ENCODE measurements at places on chromosomes 13 and 19. TPM values are rescaled to one million over a fixed set of nuclear protein-coding genes. Genes with fewer than 3 reads are reported as not detected.

Gene MAST1
- 2.0 TPM for total RNA-seq

Gene NLRP11
- total RNA-seq, result 0.19 TPM

Gene NRTN
- total RNA-seq, result 0.38 TPM

- DNase-seq, result no peak
- no peak overlapping the region for H3K4me3 ChIP-seq
- no peak overlapping the region for H3K27ac ChIP-seq
- H3K27me3 ChIP-seq, result peaks cover 4% of the 10 kb centered on the region
- no peaks in the 10 kb centered on the region for H3K36me3 ChIP-seq
Observed at GRCh38 chr19:30539981-30540380, 167.8 kb downstream of the ZNF536 start.

DNA sequence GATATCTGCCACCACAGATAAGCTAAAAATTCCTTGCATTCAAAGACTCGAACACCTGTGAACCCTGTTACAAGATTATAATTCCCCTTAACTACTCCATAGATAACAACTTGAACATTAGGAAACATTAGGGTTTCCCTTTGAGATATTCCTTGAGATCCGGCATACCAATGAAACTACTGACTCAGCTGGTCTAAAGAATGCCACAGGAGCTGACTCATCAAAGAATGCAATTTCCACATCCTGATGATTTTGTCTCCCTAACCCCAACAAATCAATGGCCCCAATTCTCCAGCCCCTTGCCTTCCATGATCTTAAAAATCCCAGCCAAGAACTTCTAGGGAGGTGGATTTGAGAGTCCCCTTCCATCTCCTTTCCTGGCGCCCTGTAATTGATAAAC, 35.6 kb upstream of the ZNF599 start:
- DNase-seq, result no peak
- no peaks in the 10 kb centered on the region for H3K27me3 ChIP-seq
- H3K4me1 ChIP-seq, result no peaks in the 10 kb centered on the region
- no peak overlapping the region for H3K4me3 ChIP-seq
- peaks cover 3% of the 10 kb centered on the region for H3K36me3 ChIP-seq
- no peak overlapping the region for H3K27ac ChIP-seq

GRCh38 chr13:53250272-53250875, 221.8 kb downstream of the OLFM4 start:
- no peaks in the 10 kb centered on the region for H3K36me3 ChIP-seq
- DNase-seq, result no peak
- H3K27me3 ChIP-seq, result peaks cover 8% of the 10 kb centered on the region
- H3K27ac ChIP-seq, result no peak overlapping the region

DNA sequence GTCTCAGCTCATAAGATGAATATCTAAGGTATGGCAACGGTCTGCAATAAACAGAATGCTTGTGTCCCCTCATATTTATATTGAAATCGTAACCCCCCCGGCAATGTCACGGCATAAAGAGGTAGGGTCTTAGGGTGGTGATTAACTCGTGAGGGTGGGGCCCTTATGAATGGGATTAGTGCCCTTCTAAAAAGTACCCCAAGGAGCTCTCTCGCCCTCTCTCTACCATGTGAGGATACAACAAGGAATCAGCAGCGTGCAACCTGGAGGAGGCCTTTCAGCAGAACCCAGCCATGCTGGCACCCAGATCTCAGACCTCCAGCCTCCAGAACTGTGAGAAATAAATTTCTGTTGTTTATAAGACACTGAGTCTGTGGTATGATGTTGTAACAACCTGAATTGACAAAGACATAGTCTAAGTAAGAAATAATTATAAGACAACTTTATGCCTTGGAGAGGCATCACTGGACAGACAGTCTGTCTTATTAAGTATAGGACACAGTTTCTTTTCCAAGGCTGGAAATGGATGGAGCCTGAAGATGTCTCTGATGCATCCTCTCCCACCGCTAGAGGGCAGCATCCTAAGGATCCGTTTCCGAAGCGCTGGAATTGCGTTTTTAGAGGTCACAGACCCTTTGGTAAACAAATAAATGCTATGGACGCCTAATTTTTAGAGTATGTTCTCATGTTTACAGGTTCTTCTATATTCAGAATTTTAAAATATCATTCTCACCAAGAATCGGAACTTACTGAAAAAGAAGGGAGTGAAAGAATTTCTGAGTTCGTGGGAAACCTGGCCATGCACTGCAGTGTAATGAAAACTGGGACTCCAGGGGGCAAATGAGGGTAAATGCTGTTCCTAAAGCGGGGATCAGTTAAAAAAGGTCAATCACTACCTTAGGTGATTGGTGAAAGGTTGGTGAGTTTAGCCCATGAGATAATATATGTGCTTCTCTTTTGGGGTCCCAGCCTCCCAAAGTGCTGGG, 13.3 kb upstream of the LEUTX start:
- H3K4me1 ChIP-seq, result peaks cover 3% of the 10 kb centered on the region
- no peak overlapping the region for H3K27ac ChIP-seq
- DNase-seq, result no peak
- H3K4me3 ChIP-seq, result no peak overlapping the region
- no peaks in the 10 kb centered on the region for H3K36me3 ChIP-seq

GRCh38 chr19:1690699-1691307, 38.4 kb upstream of the TCF3 start:
- peak; percentile 67 for DNase-seq
- no peak overlapping the region for H3K4me3 ChIP-seq
- H3K4me1 ChIP-seq, result no peaks in the 10 kb centered on the region
- peaks cover 4% of the 10 kb centered on the region for H3K36me3 ChIP-seq

- H3K27me3 ChIP-seq, result no peaks in the 10 kb centered on the region
- peaks cover 9% of the 10 kb centered on the region for H3K36me3 ChIP-seq
- H3K4me3 ChIP-seq, result no peak overlapping the region
Observed at GRCh38 chr13:41823476-41823875, 137.4 kb downstream of the VWA8 start.

DNA sequence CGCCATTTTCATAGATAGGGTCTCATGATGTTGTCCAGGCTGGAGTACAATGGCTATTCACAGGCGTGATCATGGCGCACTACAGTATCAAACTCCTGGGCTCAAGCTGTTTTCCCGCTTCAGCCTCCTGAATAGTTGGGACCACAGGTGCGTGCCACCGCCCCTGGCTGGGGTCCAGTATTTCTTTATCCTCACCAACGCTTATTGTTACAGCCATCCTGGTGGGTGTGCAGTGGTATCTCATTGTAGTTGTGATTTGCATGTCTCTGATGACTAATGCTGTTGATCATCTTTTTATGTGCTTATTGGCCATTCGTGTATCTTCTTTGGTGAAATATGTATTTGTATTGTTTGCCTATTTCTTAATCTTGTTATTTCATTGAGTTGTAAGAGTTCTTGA, 49.0 kb downstream of the SIPA1L3 start:
- no peak overlapping the region for H3K4me3 ChIP-seq
- peaks cover 5% of the 10 kb centered on the region for H3K4me1 ChIP-seq
- H3K27me3 ChIP-seq, result no peaks in the 10 kb centered on the region
- H3K36me3 ChIP-seq, result peaks cover 18% of the 10 kb centered on the region
- no peak overlapping the region for H3K27ac ChIP-seq
- no peak for DNase-seq

DNA sequence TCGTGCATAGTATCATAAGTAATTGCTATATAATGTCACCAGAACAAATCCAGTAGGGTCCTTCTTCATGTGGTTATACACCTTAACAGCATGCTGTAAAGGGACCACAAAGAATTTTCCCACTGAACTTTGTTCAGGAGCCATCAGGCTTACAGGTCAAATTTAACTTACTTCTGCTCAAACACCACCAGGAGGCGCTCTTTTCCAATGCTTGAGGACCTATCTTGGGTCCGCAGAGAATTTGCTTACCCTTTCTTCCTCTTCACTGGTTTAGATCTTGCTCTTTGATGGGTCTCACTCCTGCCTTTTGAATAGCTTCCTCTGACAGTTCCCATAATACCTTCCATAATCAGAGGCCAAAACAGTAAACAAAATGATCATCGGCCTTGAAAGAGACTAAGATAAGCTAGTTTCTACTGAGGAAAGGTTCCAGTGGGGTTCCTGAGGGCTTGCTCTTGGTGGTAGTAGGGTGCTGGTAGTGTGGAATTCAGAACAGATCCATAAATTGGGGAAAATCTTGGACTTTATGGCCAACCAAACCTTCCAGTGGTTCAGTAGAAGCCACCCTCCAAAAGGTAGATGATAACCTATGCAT, 37.4 kb downstream of the SCGB2B2 start:
- no peak overlapping the region for H3K27ac ChIP-seq
- peaks cover 11% of the 10 kb centered on the region for H3K36me3 ChIP-seq
- no peak overlapping the region for H3K4me3 ChIP-seq
- H3K27me3 ChIP-seq, result no peaks in the 10 kb centered on the region
- H3K4me1 ChIP-seq, result no peaks in the 10 kb centered on the region

- H3K4me1 ChIP-seq, result peaks cover 1% of the 10 kb centered on the region
- no peak overlapping the region for H3K27ac ChIP-seq
Observed at GRCh38 chr13:33194820-33195692, 90.5 kb downstream of the STARD13 start.

- no peaks in the 10 kb centered on the region for H3K36me3 ChIP-seq
- peak overlapping the region; percentile 44 for H3K27ac ChIP-seq
- peaks cover 33% of the 10 kb centered on the region for H3K27me3 ChIP-seq
- peak; percentile 62 for DNase-seq
- peak overlapping the region; percentile 58 for H3K4me3 ChIP-seq
Observed at GRCh38 chr19:16367261-16367683, 42.6 kb downstream of the KLF2 start.

DNA sequence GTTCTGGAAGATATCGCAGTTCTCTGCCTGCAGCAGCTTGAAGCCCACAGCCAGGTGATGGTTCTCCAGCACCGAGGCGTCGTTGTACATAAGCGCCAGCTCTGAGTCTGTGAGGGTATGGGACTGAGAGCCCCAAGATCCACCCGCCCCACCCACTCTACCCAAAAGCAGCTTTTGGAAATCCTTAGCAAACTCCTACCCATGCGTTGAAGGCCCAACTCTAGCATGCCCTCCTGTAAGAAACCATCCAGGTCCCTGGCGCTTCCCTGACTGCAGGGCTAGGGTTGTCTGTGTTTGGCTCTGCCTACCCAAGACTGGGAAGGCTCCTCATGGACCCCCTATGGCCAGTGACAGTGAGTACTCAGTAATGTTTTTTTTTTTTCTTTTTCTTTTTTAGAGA, 9.4 kb downstream of the PDE4C start:
- H3K4me1 ChIP-seq, result no peaks in the 10 kb centered on the region
- H3K36me3 ChIP-seq, result no peaks in the 10 kb centered on the region
- DNase-seq, result no peak

DNA sequence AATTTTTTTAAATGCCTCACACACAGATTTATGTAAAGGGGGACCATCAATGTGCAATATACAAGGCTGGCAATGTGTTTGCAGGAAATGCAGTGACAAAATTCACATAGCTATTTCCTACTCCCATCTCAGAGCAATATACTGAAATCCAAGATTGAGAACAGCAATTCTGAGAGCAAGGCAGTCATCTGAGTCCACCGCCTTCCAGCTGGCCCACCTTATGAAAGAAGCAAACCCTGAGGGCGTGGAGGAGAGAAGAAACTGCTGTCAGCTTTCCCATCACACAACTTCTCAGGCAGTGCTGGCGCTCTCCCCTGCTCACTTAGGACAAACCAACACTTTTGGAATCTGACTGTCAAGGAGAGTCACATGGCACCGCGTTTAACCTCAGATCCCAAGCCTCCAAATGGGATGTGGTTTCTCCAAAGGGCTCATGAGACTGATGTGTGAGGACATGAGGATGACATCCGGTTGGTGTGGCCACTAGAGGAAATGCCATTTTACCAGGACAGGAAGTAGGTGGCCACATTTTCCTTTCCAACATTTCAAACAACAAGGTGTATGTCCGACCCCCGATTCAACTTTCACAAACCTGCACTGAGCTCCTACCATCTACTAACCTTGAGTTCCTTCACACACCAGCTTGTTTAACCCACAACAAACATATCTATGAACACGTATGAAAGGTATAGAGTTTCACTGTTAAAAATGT, 3.7 kb upstream of the DOCK9 start:
- H3K4me1 ChIP-seq, result peaks cover 80% of the 10 kb centered on the region
- H3K27ac ChIP-seq, result peak overlapping the region; percentile 79
- DNase-seq, result no peak
- no peaks in the 10 kb centered on the region for H3K27me3 ChIP-seq

GRCh38 chr13:31742097-31742734, 2.9 kb downstream of the RXFP2 start:
- peaks cover 14% of the 10 kb centered on the region for H3K27me3 ChIP-seq
- H3K36me3 ChIP-seq, result no peaks in the 10 kb centered on the region
- H3K4me1 ChIP-seq, result peaks cover 2% of the 10 kb centered on the region
- peak; percentile 41 for DNase-seq

- no peaks in the 10 kb centered on the region for H3K4me1 ChIP-seq
- H3K27me3 ChIP-seq, result no peaks in the 10 kb centered on the region
- DNase-seq, result no peak
- H3K27ac ChIP-seq, result no peak overlapping the region
- H3K4me3 ChIP-seq, result no peak overlapping the region
- peaks cover 2% of the 10 kb centered on the region for H3K36me3 ChIP-seq
Observed at GRCh38 chr19:42370068-42370520, 20.0 kb downstream of the CNFN start.

Gene SIGLEC5
- total RNA-seq, result not detected

GRCh38 chr13:44822291-44822690, 167.0 kb downstream of the NUFIP1 start:
- H3K4me1 ChIP-seq, result peaks cover 15% of the 10 kb centered on the region
- H3K36me3 ChIP-seq, result no peaks in the 10 kb centered on the region
- no peak for DNase-seq
- no peak overlapping the region for H3K27ac ChIP-seq

Gene CLEC11A
- 3.1 TPM for total RNA-seq

DNA sequence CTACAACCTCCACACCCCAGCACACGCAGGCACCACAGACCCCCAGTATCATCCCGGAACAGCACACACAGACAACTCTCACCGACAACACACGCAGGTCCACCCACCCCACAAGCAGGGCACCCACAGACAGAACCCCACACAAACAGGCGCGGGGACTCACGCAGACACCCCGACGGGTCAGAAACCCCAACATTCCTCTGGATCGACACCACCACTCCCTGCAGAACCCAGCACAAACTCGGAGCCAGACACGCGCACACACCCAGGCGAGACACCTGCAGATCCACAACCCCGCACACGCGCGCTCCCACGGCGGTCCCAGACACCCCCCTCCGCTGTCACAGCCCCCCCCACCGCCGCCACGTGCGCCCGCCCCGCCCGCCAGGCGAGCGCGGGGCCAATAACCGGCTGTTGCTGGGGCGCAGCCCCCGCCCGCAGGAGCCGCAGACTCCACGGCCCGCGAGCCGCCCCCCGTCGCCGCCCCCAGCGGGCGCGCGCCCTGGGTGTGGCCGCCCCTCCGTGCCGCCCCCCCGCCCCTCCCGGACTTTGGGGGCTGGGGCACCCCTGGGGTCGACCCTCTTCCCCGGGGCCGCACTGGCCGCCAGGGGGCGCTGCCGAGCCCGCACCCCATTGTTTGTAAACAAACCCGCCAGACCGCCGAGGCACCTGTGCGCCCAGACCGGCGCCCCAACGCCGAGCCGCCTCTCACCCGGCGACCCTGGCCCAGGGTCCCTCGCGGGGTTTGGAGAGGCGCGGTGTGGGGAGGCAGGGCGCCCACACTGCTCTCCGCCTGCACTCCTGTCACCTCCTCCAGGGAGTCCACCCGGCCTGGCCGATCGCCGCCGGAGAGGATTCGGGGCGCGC, 712 bp downstream of the BBC3 start:
- H3K4me1 ChIP-seq, result peaks cover 31% of the 10 kb centered on the region
- H3K27ac ChIP-seq, result no peak overlapping the region
- DNase-seq, result peak; percentile 82

Gene AXL
- total RNA-seq, result 0.41 TPM

Gene PTGIR
- 43.9 TPM for total RNA-seq

Gene CADM4
- 0.26 TPM for total RNA-seq

All from activated naive CD8-positive, alpha-beta T cell treated with anti-CD3 and anti-CD28 coated beads for 36 hours (primary cell).